Renal pelvis (tissue), 12 donors: ENCODE measurements at places on chromosomes 11 and 22.

DNA sequence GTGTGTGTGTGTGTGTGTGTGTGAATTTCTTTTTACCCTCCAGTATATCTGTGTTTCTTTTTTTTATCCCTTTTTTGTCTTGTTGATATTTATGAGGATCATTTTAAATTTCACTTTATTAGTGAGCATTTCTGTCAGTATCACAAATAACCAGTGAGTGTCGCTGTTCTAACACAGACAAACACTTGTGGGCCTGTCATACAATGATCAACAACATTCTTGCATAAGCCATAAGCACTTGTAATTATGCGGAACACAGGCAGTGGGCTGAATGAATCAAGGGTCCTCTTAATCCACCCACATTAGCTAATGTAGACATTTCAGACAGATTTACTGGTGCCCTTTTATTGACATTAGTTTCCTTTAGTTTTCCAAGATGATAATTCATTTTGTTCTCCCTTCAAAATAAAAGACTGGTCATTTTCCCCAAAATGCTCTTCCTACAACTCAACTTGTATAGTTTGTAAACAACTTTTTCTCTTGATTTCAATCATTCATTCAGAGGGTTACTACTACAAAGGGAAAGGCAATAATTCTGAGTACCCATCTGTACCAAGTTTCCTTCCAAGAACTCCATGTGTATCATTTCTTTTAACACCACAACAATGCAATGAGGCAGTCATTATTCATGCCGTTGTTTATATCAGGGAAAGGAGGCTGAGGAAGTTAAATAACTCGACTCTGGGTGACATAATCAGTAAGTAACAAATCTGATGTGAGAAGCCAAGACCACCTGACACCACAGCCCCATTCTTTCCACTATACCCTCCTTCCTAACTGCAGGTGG, 34.5 kb upstream of the ANO3 start:
- DNase-seq: peak; percentile 61

DNA sequence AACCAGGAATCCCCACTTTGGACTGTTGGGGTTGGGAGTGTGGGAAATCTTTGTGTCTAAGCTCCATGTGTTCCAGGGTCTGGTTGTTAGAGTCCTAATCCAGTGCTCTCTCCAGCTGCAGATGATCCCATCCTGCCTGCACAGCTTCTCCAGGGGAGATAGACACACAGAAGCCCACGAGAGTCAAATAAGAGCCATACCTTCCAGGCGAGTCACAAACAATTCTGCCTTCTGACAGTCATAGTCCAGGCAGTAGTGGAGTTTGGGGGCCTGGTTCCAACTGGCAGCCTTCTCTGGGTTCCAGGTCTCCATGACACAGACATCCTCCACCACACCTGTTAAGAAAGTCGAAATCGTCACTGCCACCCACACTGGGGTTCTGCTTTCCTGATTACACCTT, 32.1 kb downstream of the SYT13 start:
- DNase-seq: no peak

- DNase-seq: peak; percentile 67
These were observed 1.4 kb upstream of the TNNI2 start for GRCh38 chr11:1837171-1838076.

DNA sequence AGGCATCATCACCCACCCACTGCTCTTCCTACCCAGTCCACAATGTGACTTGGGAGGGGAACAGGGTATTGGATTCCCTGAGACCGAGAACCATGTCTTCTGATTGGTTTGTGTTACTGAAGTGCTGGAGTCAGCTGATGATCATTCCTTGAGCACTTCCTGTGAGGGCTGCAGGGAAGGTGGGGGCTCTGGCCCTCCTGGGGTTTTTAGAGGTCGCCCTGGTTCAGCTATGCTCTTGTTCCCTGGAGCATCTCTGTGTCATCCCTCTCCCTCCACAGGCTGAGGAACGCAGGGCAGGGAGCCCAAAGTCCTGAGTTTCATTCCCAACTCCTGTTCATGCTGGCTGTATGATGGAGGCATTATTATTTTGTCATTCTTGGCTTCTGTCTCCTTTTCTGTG, 6.7 kb downstream of the ZC3H7B start:
- no peak for DNase-seq
